ENCODE measurements at places on chromosomes 4 and X.

DNA sequence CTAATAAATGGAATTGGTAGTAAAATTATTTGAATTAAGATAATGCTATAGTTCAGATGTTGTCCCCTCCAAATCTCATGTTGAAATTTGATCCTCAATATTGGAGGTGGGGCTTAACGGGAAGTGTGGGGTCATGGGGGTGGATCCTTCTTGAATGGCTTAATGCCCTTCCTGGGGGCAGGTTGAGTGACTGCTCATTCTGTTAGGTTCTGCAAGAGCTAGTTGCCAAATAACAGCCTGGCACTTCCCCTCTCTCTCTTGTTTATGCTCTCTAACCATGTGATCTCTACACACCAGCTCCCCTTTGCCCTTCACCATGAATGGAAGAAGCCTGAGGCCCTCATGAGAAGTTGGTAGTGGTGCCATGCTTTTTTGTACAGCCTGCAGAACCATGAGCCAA lies 724.8 kb upstream of the FTHL17 start:
- DNase-seq: no peak

DNA sequence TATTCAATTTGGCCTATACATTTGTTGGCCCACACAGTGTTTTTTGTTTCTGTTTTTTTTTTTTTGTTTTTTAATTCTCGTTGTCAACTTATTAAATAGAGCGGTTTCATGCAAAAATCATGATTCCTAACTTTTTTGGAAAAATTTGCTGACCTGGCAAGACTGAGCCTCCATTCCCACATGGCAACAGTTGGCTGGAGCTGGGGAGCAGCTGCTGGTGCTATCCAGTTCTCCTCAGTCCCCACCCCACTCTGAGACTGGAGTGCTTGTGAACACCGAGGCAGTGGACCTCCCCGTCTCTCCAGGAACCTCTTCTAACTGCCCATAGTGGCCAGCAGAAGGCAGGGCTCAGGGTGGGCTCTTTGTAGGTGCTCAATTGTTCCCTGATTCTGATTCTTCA lies 95.7 kb upstream of the OTUD4 start:
- no peak for DNase-seq

DNA sequence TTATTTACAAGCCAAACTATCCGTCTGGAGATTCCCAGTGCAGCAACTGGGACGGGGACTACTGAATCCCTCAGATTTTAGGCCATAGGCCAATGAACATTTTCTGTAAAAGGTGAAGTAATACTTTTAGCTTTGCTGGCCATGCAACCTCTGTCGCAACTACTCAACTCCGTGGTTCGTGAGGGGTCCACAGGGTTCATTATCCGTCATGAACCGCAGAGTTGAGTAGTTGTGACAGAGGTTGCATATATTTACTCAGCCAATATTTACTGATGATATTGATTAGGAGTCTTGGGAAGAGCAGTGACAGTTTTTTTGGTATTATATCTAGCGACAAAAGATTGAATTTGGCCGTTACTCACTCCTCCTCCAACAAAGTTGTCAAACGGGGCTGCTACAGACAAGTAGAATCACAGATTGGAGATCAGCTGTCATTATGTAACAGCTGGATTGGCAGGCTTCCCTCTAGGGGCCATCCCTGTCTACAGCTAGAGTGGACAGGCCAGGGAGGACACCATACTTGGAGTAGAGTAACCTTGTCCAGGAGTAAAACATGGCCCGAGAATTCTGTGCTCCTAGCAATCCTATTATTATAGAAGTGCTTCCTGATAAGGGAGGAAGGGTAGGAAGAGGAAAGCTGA lies 37.2 kb upstream of the CD38 start:
- no peak for DNase-seq

GRCh38 chrX:147351644-147352043 lies 537.1 kb upstream of the CXorf51A start:
- no peak for DNase-seq

GRCh38 chrX:125202591-125203248 lies 117.0 kb upstream of the TEX13C start:
- DNase-seq: no peak

GRCh38 chrX:11190745-11191510 lies 79.8 kb downstream of the HCCS start:
- no peak for DNase-seq

GRCh38 chr4:168480931-168481611 lies 779 bp upstream of the DDX60L start:
- DNase-seq: peak; percentile 10

- no peak for DNase-seq
Measured at GRCh38 chrX:81304563-81304962, 102.7 kb downstream of the SH3BGRL start.

DNA sequence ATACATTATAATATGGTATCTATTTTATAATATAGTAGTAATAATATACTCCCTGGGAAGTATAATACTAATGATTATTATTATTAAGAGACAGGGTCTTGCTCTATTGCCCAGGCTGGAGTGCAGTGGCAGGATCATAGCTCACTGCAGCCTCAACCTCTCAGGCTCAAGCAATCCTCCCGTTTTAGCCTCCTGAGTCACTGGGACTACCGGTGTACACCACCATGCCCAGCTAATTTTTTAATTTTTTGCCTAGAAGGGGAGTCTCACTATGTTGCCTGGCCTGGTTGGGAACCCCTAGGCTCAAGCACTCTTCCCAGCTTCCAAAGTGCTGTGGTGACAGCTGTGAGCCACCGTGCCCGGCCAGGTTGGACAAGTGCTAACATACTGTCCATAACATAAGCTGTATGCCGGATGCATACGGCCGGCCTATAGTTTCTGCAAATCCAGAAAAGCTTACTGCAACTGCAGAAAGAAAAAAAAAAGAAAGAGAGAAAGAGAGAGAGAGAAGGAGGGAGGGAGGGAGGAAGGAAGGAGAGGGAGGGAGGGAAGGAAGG lies 94.2 kb upstream of the PPP2R3B start:
- DNase-seq: no peak

- no peak for DNase-seq
Measured at GRCh38 chr4:76958891-76959290, 9.3 kb downstream of the SEPTIN11 start.

DNA sequence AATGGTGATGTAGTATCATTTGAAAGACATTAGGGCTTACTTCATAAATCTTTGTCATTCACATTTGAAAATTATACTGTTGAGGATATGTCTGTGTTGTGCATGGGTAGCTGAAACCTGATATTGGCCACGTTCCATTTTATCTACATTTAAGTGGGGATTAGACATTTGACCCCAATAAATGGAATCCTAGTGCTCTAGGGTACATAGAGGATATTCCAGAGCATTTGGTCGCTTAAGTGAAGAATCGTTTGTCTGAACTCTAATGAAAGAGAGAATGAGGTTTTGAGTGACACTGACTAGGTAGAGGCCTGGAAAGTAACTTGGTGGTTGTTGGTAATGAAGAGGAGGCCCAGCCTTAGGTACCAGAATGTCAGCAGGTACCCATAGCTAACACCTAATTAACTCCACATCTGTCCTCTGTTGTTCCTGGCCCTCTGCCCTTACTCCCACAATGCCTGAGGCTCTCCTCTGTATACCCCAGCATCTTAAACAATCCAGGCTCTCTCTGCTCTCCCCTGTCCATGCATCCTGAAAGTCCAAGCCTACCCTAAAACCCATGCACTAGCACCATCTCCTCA lies 299.5 kb upstream of the KLF3 start:
- no peak for DNase-seq

DNA sequence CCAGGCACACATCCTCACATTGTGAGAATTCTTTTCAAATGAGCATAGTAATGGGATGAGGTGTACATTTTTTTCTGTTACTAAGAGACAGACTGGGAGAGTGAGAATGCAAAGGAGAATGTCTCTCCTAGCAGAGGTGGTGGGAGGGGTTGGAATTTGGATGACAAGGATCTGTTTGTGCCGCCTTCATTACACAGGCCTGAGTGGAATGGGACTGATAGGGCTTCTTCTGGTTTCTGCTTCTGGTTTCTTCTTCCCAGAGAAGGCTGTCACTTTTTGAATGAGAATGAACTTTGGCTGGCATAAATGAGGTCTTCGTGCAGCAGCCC lies 55.4 kb downstream of the C4orf51 start:
- DNase-seq: no peak

GRCh38 chr4:86043755-86044592 lies 315.9 kb downstream of the MAPK10 start:
- no peak for DNase-seq

- no peak for DNase-seq
Measured at GRCh38 chrX:47563801-47564315, 2.9 kb downstream of the ARAF start.

GRCh38 chr4:83251447-83251830 lies 33.2 kb downstream of the COQ2 start:
- no peak for DNase-seq

GRCh38 chrX:47846040-47846439 lies 9.3 kb downstream of the ZNF81 start:
- no peak for DNase-seq

- DNase-seq: no peak
Measured at GRCh38 chrX:36336751-36337150, 417.2 kb downstream of the CFAP47 start.

DNA sequence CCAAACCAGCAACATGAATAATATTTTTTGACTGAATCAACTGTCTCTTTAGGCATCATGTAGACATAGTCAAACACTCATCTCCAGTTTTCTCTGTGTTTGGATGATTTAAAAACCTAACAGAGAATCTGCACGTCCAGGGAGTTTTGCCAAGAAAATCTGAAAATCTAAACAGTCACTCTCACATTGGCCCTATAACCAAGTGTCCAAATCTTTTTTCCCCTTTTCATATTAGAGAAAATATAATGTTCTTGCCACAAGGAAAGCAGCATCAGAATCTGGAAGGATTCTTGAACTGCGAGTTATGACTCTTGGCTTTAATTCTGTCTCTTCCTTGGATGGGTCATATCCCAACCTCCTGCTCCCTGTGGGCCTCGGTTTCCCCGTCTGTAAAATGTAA lies 8.8 kb upstream of the CHRDL1 start:
- no peak for DNase-seq

DNA sequence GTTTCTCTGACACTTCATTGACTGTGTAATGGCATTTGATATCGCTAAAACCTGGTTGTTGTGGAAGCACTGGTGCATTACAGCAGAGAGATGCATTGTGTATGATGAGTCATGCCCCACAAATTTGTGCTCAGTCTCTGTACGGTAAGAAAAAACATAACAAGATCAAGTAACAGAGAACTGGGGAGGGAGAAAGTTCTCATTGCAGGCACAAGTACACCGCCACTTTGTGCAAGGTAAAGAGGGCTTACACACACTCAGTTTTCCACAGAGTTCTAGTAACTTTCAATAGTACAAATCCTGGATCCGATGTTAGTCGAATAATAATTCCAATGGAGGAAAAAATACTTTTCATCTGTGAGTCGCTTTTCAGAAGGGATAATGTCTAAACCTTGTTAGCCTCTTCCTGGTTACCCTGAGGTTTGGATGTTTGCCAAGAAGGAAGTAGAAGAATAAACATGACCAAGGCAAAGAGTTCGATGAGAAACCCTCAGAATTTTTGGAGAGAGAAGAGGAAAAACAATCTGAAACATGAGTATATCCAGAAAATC lies 512.5 kb upstream of the SLIT2 start:
- DNase-seq: no peak

DNA sequence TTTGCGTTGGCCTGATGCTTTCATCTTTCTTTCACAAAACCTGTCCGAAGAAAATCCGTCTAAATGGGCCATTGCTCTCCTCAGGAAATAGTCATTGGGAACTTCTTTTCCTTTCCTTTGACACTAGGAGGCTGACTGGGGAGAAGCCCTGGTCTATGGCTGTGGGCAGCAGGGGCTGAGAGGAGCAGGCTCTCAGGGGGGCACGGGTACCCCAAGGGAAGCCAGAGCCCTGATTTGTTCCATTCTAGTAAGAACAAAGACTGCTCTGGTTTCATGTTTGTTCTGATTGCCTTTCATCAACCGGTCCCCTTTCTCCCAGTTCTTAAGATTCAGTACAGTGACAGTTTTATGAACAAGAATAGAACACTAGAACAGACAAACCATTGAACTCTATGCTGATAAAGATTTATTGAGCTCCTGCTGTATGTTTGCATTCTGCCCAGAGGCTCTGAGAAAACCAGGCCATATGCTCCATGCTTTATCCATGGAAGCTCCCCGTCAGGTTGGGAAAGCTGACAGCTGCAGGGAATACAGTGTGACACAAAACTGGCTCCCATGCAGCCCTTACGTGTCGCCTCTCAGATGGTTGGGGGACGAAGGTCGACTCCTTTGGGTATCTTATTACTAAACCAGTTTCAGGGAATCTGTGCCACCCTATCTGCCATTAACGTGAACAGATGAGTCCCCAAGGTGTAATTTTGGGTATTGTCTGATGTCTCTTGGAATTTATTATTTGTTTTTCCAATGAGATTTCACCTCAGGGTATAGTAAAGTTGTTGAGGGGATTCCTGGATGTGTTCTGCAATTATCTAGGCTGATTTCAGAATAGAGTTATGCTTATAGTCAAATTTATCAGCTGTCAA lies 72.4 kb upstream of the MSANTD1 start:
- no peak for DNase-seq

DNA sequence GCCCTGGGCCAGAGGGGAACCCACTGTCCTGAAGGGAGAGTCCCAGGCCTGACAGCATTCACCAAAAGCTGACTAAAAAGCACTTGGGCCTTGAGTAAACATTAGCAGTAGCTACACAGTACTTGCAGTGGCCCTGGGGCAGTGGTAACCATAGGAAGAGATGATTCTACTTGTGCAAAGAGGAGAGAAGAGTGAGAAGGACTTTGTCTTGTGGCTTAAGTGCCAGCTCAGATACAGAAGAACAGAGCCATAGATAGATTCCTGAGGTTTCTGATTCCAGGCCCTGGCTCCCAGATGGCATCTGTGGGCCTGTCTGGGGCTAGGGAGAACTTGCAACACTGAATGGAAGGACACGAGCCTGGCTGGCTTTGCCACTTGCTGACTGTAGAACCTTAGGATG lies 100.5 kb downstream of the PTCHD1 start:
- DNase-seq: no peak

- DNase-seq: no peak
Measured at GRCh38 chrX:136344320-136344719, 43.6 kb downstream of the ADGRG4 start.

GRCh38 chrX:11580789-11581188 lies 84.9 kb downstream of the ARHGAP6 start:
- DNase-seq: no peak

DNA sequence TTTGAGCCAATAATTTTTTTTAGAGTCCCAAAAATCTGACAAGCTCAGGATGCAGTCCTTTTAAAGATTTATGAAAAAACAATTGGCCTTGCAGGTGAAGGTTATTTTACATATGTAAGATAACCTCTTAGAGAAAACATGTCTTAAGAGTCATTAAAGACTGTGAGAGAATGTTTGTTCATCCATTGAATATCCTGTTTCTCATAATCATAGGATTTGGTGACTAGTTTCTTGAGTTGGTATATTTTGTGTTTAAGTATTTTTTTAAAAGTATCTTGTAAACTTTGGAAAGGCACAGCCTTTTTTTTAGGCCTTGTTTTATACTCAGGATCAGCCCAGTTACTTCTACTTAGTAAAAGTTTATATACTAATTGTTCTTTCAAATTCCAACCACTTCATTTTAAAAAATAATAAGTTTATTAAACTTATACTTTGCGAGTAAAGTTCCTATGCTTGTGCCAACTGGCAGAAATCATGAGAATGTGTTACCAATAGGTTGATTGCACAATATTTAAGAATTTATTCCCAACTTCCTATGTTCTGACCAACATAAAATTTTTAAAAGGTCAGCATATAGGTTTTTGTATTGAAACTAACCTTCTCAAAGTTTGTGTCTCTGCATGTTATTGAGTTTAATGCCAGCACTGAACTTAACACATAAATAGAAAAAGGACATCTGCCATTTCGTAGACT lies 40.0 kb upstream of the ARSJ start:
- DNase-seq: no peak

Measured in stimulated activated CD8-positive, alpha-beta memory T cell treated with anti-CD3 and anti-CD28 coated beads, Interleukin-12 subunit alpha, Interleukin-12 subunit beta, amount 100 ng/mL, for 4 hours (primary cell).